ENCODE measurements at places on chromosomes 2 and 18.
A peak's percentile ranks its signal among the peaks of the same experiment; 100 is the strongest.

DNA sequence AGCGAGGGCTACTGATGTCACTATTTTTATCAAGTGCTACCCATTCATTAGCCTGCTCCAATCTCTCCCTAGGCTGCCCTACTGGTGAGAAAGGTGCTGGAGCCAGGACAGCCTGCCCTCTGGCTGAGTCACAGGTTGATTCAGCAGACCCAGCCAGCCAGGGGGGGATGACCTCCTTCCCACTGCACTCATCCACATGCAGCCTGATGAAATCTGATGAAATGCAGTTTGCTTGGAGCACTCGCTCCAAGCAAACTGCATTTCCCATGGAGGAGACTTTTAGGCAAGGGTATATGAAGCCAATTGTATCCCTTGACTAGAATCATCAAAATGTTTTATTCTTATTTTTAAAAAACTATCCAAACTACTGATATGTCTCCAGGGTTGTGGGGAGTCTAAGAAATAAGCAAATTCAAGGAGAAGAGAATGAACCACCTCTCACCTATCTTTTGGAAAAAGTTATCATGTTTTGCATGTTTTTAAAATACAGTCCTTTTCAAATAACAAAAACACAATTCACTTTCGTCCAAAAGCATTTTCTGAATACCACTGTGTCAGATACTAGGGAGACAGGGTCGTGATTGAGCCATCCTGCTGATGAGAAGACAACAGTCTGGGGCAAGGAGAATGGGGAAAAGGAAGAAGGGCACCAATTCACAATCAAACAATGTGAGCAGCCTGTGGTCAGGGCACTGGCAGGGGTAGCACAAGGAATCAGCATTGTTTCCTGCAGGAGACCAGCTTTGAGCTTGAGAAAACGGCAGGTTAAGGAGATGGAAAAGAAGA lies 128.3 kb downstream of the AFF3 start:
- DNase-seq: no peak

- no peak for DNase-seq
Observed at GRCh38 chr18:8586941-8587340, 22.3 kb upstream of the RAB12 start.

- DNase-seq: peak; percentile 53
Observed at GRCh38 chr2:113370478-113371091, 66.9 kb upstream of the ZNG1B start.

DNA sequence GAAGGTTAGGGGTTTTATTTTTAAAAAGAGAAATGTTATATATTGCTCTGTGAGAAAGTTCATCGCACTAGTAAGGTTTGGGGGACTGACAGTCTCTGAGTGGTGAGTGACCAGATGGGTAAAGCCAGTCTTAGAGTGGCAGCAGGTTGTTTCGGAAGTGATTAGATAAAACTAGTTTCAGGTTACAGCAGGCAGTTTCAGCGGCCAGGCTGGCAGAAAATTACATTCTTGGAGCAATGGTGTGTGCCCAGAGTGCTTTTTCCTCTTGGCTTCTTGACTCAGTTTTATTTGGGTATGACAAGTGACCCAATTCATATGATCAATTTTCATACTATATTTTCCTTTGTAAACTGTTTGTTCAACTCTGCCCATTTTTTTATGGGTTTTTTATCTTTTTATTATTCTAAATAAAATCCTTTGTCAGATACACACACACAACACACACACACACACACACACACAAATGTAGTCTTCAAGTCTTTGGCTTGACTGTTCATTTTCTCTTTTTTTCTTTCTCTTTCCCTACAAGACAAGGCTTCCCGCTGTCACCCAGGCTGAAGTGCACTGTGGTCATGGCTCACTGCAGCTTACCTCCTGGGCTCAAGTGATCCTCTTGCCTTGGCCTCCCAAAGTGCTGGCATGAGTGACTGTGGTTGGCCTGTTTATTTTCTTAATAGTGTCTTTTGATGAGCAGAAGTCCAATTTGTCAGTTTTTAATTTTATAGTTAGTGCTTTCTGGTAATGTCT lies 30.9 kb downstream of the RALBP1 start:
- DNase-seq: no peak

DNA sequence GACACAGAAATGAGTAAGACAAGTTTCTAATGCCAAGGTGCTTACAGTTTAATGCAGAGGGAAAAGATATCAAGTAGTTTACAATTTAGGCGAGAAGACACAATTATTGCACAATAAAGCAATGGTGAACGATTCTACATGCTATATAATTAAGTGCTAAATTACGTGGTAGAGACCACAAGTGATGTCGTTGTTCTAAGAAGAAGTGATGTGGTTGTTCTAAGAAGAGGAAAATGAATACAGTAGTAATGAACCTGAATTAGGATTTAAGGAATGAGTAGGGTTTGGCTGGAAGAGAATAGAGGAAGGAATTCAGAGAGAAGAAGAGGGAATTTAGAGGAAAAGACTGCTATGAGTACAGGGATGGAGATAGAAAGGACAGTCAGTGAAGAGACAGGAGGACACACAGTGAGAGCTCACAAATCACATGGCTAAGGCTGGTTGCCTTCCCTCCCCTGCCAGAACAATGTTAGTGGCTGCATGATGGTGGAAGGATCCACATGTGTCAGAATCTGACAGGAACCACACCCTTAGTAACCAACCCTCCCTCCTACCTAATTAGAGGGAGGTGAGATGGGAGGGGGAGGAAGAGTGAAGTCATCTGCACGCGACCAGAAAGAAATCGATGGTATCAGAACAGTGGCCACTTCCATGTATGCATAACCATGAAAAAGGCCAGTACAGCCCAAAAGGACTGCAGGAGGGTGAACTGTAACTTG lies 44.7 kb downstream of the M1AP start:
- no peak for DNase-seq

GRCh38 chr2:84970210-84970867 lies 622 bp upstream of the KCMF1 start:
- no peak for DNase-seq

DNA sequence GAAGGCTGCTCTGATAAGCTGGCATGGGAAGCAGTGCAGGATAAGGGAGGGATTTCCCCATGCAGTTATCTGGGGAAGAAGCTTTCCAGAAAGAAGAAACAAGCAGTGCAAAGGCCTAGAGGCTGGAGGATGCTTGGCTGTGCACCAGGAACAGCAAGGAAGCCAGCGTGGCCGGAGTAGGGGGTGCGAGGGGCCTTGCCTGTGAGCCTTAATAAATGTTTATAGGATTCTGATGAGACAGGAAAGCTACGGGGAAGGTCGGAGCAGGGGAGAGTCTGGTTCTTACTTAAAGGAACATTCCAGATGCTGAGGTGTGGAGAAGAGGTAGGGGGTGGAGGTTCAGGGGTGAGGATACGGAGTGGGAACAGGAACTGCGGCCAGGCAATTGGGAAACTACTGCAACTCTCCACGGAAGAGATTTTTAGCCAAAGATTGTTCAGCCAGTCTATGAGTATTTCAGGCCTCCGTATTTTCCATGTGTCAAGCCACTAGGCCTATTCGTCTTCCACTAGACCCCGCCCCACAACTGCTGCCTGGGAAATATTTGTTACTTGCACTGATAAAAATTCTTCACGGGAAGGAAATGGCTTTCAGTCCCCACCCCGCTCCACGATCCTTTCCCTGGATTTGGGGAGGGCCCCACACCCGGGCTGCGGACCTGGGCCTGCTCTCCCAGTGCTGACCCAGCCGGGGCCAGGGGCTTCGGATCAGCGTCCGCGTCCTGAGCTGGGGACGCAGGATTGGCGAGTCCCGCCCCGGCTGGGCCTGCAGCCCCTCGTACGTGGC lies 516 bp downstream of the EIF2AK2 start:
- DNase-seq: peak; percentile 50

All from right renal cortex interstitium (tissue), 3 donors.